ENCODE measurements at places on chromosomes 11 and 22.

DNA sequence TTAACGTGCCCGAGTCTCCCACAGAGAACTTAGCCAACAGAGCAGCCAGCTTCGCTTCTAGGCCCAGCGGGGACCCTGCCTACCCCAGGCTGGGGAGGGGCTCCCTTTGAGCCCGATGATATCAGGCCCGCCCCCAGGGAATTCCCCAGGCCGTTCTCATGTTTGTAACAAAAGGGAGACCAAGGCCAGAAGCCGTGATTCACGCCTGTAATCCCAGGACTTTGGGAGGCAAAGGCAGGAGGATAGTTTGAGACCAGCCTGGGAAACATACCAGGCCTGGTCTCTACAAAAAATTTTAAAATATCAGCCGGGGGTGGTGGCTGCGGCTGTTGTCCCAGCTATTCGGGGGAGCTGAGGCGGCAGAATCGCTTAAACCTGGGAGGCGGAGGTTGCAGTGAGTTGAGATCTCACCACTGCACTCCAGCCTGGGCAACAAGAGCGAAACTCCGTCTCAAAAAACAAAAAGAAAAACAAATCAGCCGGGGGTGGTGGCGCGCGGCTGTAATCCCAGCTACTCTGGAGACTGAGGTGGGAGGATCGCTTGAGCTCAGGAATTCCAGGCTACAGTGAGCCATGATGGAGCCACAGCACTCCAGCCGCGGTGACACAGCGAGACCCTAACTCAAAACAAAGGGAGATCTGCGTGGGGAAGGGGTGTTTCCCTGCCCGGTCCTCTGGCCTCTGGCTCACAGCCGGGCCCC lies 1.7 kb downstream of the DRD4 start:
- DNase-seq: no peak

GRCh38 chr11:77418155-77418970 lies 55.5 kb downstream of the PAK1 start:
- DNase-seq: no peak

- DNase-seq: no peak
Observed at GRCh38 chr22:49999946-50000586, 12.5 kb downstream of the IL17REL start.

DNA sequence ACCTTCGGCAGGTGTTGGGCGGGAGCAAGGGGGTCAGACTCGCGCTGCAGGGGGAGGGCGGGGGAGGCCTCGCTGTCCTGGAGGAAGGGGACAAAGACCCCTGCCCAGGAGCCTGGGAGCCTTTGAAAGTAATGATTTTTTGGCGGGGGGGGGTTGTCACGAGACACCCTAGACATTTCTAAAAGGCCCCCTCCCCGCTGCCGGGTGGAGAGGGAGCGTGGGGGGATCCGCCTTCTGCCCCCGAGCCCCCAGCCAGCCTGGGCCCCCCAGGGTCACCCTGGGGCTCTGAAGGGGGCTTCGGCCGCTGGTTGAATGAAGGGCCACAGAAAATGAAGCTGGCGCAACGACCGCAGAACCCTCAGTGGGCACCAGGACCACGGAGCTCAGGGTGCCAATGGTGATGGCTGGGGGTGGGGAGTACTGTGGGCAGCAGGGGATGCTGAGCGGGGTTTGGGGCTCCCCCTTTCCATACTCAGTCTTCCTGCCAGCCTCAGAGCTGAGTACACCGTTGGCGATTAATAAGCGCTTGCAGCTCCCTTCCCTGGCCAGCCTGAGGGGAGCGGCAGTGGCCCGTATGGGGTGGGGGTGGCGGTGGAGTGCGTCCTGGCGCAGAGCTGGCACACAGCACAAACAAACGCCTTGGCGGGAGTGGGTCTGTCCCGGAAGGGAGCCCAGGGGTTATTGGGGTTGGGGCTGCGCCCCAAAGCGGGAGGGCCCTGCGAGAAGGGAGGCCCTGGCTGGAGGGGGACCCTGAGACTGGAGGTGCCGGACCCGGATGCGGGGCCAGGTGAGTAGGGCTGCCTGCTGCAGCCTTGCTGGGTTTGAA lies 1.2 kb upstream of the DUSP8 start:
- DNase-seq: no peak

GRCh38 chr22:38652859-38653258 lies 3.3 kb downstream of the FAM227A start:
- DNase-seq: no peak

- DNase-seq: no peak
Observed at GRCh38 chr11:46725338-46726205, 6.6 kb downstream of the F2 start.

DNA sequence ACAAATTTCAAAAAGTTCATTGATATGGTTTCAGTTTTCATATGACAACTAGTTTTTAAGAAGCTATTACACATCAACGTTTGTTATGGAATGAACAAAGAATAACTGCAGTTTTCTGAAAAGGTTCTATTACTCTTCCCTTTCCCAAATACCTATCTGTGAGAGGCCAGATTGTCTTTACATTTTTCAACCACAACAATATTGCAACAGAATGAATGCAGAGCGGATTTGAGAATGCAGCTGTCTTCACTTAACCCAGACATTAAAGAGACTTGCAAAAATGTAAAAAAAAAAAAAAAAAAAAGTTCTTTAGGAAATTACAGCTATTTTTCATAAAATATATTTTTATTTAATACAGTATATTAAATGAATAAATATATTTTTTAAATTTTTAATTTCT lies 250.8 kb downstream of the DDX10 start:
- no peak for DNase-seq

- no peak for DNase-seq
Observed at GRCh38 chr11:75589933-75590332, 27.9 kb downstream of the SERPINH1 start.

GRCh38 chr11:111629499-111629898 lies 27.2 kb downstream of the SIK2 start:
- no peak for DNase-seq

GRCh38 chr11:68270196-68271022 lies 1.4 kb downstream of the C11orf24 start:
- DNase-seq: no peak

DNA sequence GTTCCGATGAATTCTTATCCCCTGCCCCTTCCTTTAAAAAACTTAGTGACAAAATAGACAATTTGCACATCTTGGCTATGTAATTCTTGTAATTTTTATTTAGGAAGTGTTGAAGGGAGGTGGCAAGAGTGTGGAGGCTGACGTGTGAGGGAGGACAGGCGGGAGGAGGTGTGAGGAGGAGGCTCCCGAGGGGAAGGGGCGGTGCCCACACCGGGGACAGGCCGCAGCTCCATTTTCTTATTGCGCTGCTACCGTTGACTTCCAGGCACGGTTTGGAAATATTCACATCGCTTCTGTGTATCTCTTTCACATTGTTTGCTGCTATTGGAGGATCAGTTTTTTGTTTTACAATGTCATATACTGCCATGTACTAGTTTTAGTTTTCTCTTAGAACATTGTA lies 12.0 kb downstream of the CCND1 start:
- no peak for DNase-seq

- no peak for DNase-seq
Observed at GRCh38 chr11:112770487-112770886, 190.7 kb upstream of the NCAM1 start.

- DNase-seq: no peak
Observed at GRCh38 chr11:120739780-120740179, 228.2 kb downstream of the GRIK4 start.

- no peak for DNase-seq
Observed at GRCh38 chr22:35446365-35446764, 46.4 kb downstream of the MCM5 start.

- no peak for DNase-seq
Observed at GRCh38 chr22:44448271-44448830, 49.7 kb downstream of the RTL6 start.

DNA sequence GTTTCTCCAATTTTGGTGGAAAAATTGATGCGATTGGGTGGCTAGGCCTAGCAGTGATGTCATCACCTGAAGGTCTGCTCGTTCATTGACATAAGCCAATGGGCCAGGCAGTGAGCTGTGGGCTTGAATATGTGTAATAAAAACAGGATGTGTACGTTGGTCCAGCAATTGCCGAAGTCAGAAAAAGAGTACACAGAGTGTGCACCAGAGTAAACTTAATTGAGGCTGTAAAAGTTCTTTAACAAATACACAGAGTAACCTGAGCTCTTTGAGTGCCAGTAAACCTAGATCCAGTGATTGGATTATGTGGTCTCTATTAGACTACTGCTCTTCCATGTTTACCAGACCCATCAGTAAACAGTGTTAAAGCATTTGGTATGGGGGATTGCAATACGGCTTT lies 13.0 kb upstream of the GLYATL1 start:
- no peak for DNase-seq

Measured in left renal pelvis (tissue), 4 donors.